ENCODE measurements at places on chromosomes 13 and 19.

- no peak for DNase-seq
These were observed 133.7 kb downstream of the RAP2A start for GRCh38 chr13:97567510-97568243.

- DNase-seq = peak; percentile 97
These were observed 5.3 kb upstream of the CEACAM21 start for GRCh38 chr19:41570639-41571112.

GRCh38 chr13:20090349-20090748, 70.5 kb downstream of the GJA3 start:
- DNase-seq = no peak

GRCh38 chr13:74153316-74153715, 19.1 kb upstream of the KLF12 start:
- no peak for DNase-seq

- DNase-seq = no peak
These were observed 78.2 kb downstream of the AKAP11 start for GRCh38 chr13:42350141-42350540.

GRCh38 chr13:39129213-39129612, 91.0 kb downstream of the NHLRC3 start:
- no peak for DNase-seq

DNA sequence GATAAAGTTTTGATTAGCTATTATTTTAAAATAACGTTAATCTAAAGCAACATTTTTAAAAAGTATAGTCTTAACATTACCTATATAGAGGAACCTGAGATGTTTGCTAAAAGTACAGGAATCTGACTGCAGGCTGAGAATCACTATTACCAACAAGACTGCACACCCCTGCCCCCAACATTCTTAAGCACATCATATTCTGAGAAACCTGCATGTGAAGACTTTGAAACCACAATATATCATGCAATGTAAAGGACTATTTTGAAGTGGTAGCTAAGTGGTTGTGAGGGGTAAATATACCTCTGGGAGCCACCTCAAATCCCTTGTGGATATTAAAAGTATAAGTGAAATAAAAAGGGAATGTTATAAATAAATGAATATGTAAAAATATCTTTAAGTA, 119.0 kb upstream of the KLF12 start:
- DNase-seq = no peak

All from spleen (tissue), 13 donors.